Hematopoietic multipotent progenitor cell (in vitro differentiated cells): ENCODE measurements at places on chromosomes 11 and 22. TPM values are rescaled to one million over a fixed set of nuclear protein-coding genes. Genes with fewer than 3 reads are reported as not detected.

DNA sequence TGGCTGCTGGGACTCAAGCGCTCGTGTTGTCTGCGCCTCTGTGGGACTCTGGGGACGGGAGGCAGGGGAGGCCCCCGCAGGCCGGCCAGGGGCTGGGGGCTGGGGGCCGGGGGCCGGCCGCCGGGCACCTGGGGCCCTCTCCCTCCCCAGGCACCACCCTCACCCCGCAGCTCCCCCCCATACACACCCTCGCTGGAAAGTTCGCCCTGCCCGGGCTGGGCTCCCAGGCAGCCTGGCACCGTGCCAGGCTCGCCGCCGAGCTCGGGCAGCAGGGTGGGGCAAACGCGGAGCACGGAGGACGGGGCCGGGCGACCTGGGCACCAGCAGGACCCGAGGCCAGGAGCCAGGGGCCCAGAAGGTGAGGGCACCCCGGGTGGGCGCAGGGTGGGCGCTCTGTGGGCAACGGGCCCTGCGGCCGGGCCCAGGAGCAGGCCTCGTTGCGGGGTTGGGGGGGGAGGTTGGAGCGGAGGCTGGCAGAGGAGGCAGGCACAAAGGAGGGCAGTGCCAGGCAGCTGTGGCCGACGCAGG, 76.7 kb upstream of the WNT7B start:
- DNase-seq = peak; percentile 62

DNA sequence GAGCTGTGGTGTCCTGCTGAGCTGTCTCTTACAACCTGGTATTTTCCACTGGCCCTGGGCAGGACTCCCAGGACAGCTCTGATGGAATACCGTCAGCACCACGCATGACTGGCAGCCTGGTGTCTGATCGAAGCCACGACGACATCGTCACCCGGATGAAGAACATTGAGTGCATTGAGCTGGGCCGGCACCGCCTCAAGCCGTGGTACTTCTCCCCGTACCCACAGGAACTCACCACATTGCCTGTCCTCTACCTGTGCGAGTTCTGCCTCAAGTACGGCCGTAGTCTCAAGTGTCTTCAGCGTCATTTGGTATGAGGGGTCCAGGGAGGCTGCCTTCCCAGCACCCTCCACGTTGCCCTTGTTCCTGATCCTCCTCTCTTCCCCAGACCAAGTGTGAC, 2.4 kb downstream of the KAT5 start:
- no peak for DNase-seq

Gene RFPL3
- not detected for total RNA-seq

- DNase-seq = no peak
These were observed 106.1 kb downstream of the ZBTB16 start for GRCh38 chr11:114165326-114166230.

Gene MAFF
- 92.4 TPM for total RNA-seq
